ENCODE measurements at places on chromosomes 5 and 9.

DNA sequence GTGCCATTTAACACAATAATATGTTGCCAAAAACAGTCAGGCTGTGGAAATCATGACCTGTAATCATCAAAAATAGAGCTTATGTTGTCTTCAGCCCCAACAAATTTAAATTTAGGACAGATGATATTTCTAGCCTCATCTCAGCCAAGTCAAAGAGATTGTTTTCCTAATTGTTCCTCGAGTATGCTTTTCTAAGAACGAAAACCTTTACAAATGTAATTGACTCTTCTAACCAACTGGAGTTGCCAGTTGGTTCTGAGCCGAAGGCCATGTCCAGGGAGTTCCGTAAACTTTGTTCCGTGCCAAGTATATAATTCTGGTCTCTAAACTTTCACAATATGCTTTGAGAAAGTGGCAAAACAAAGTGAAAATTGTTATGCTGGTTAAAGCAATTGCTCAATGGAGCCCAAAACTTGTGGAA is 160.8 kb downstream of the CEMIP2 start:
- peak; percentile 4 for DNase-seq

- no peak for DNase-seq
Measured at GRCh38 chr5:83844449-83845068, 123.9 kb upstream of the HAPLN1 start.

- DNase-seq, result peak; percentile 44
Measured at GRCh38 chr5:157540707-157541446, 34.7 kb downstream of the ADAM19 start.

DNA sequence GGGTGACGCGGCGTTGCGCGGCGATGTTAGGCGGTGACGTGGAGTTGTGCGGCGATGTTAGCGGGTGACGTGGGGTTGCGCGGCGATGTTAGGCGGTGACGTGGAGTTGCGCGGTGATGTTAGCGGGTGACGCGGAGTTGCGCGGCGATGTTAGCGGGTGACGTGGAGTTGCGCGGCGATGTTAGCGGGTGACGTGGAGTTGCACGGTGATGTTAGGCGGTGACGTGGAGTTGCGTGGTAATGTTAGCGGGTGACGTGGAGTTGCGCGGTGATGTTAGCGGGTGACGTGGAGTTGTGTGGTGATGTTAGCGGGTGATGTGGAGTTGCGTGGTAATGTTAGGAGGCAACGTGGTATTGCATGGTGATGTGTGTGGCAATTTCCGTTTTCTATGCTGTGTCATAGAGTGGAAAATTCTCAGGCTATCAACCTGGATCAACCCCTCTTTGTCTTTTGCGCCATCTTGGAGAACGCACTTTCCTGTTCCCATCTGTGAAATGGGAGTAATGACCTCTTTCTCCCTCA is 76.0 kb downstream of the ANKRD33B start:
- DNase-seq, result no peak

- no peak for DNase-seq
Measured at GRCh38 chr5:76325876-76326491, 77.1 kb upstream of the IQGAP2 start.

DNA sequence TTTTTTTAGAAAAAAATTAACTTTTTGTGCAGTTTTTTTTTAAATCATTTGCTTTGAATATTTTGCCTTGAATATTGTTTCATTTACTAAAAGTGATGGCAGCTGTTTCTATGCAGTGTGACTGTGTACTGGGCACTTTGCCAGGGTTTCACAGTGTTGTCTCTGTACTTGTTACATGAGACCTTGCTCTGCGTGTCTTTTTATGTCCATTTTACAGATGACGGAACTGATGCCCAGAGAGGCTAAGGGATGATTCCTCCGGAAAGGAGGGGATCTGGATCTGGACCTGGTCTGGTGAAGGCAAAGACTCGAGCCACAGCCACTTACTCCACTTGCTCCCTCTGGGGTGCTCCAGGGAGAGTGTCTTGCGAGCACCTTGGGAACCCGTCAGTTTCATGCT is 124.8 kb upstream of the PTCH1 start:
- no peak for DNase-seq

DNA sequence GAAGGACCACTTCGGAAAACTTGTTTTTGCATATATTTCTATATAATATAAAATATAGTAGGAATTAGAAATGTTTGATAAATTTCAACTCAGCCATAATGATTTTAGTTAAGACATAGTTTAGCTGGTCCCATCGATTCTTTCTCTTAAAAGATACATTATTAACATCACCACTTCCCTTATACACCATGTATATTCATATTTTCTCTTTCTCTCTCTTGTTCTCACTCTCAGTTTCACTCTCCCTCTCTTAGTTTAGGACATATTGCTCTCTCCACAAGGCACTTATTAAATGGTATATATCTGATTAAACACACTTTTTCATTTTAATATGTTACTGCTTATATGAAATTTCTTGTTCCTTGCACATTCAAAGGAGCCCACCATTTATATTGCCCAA is 90.1 kb upstream of the RASEF start:
- DNase-seq, result no peak

GRCh38 chr9:126166866-126167265 is 159.8 kb upstream of the MVB12B start:
- DNase-seq, result no peak

- no peak for DNase-seq
Measured at GRCh38 chr9:134216961-134217360, 52.6 kb upstream of the RNU6ATAC start.

GRCh38 chr5:37208883-37209797 is 40.0 kb downstream of the CPLANE1 start:
- DNase-seq, result no peak

DNA sequence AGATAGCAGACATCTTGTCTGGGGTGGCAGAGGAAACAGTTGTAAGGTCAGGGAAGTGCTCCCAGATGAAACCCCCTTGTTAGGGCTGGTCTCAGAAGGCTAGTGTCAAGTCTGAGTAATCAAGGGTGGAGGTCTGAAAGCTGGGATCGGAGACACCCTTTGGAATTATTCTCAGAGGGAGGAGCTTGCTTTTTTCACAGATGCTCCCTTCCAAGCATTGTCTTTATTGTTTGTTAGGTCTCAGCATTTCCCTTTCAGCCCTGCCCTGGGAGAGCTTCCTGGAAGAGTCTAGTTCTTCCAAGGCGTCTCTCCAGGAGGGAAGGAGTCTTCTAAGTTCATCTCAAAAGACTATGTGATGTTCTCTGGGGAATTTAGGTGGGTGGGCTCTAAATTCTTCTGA is 3.2 kb downstream of the TEK start:
- DNase-seq, result no peak

GRCh38 chr9:121958530-121958929 is 134.6 kb downstream of the TTLL11 start:
- no peak for DNase-seq

DNA sequence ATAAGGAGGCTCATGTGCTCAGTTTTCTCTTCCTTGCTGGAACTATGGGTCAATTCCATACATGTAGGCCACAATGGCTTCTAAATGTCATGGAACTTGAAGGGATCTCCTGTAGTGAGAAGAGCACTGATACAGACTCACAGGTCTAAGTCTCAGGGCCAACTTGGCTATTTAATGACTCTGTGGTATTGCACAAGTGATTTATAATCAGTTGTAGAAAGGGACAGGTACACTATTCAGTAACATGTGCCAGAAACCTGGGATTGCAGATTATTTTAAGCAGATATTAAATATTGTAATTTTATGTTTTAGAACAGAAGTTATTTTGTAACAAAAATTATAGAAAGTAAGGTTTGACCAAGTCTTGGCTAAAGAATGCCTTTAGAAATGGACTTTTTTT is 241.5 kb upstream of the PIK3R1 start:
- no peak for DNase-seq

DNA sequence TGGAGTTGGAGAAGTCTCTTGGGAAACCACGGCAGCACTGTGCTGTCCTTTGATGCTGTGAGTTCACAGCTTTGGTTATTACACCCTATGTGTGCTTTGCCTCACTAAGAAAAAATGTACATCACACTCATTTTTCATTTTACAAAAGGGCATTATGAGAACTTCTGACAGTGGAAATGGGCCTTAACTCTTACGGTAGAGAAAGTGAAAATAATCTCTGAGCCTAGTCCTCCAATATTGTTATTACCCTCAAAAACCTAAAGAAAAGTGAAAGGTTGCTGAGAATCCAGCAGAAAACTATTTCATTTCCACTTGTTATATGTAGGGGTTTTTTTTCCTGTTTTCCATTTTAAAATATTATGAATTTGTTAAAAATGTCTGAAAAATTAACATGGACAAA is 8.2 kb upstream of the OR13D1 start:
- DNase-seq, result no peak

DNA sequence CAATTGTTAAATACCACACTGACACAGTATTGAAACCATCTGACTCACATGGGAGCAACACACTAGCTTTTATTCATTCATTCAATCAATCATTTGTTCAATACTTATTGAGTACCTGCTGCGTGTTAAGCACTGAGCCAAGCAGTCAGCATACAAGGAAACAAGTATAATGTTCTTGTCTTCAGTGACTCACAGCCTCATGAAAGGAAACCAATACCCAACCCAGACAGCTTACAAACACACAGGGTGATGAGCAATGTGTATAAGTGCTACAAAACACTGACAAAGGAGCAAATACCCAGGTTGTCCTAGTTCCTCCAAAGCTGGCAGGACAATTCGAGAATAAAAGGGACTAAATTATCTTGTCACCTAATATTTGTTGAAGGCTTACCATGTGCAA is 67.6 kb upstream of the RASEF start:
- DNase-seq, result no peak

DNA sequence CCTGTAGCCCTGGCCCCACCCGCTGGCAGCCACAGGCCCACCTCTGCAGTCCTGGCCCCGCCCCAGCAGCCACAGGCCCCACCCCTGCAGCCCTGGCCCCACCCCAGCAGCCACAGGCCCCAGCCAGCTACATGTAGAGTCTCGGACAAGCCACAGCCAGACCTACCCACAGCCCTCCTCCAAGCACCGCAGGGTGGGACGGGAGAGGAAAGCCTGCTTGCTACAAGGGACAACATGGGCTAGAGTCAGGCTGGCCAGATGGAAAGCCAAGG is 49.5 kb upstream of the SARDH start:
- DNase-seq, result peak; percentile 17

GRCh38 chr5:40306869-40307487 is 372.7 kb upstream of the PTGER4 start:
- no peak for DNase-seq

- no peak for DNase-seq
Measured at GRCh38 chr5:23884405-23885031, 377.1 kb downstream of the PRDM9 start.

DNA sequence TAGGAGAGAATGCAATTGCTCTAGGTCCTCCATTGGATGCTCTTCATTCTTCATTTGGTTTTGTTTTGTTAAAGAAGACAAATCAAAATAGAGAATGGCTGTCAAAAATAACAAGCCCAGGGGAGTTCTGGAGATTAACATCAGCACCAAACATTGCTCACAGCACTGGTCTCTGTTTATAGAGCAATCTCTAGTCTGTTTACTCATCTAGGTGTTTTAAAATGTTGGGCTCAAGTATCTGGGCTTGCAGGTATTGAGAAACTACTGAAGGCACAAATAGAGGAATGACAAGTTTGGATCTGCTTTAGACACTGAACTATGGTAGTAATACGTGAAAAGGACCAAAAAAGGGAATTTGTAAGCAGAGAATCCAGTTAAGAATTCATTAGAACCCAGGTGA is 77.0 kb upstream of the TMC1 start:
- no peak for DNase-seq

GRCh38 chr5:175753536-175754402 is 95.9 kb downstream of the HRH2 start:
- peak; percentile 22 for DNase-seq

GRCh38 chr5:128965011-128965637 is at the start of gene SLC27A6:
Gene SLC27A6 (plus strand): TSS chr5:128965488. CDS start chr5:128966138, 650 bp downstream.
- no peak for DNase-seq

- DNase-seq, result no peak
Measured at GRCh38 chr9:127904561-127905003, 5.2 kb upstream of the ST6GALNAC6 start.

GRCh38 chr9:113992276-113992951 is 85.7 kb downstream of the AMBP start:
- DNase-seq, result peak; percentile 87

DNA sequence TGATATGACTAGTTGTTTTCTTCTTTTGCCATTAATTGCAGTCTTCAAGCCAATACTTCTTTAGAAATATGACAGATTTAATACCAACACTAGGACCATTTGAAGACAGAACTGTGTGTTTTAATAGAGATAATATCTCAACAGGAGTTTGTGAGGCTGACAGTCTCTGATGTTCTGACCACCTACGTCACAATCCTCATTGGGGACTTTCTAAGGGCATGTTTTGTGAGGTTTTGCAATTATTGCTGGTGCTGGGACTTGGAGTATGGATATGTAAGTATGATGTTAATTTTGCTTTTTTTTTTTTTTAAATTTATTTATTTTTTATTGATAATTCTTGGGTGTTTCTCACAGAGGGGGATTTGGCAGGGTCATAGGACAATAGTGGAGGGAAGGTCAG is 147.6 kb downstream of the ALDH1A1 start:
- DNase-seq, result no peak

- no peak for DNase-seq
Measured at GRCh38 chr9:129954868-129955550, 88.0 kb downstream of the FNBP1 start.

DNA sequence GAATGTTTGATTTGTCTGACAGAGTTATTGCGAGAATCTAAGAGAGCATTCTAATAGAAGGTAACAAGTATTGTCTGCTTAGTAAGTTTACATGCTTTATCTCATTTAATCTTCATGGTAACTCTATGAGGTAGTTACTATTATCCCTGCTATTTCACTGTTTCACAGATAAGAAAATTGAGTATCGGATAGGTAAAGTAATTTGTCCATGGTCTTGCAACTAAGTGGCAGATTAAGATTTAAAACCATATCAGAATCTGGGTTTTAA is 118.2 kb downstream of the SNCAIP start:
- DNase-seq, result no peak

DNA sequence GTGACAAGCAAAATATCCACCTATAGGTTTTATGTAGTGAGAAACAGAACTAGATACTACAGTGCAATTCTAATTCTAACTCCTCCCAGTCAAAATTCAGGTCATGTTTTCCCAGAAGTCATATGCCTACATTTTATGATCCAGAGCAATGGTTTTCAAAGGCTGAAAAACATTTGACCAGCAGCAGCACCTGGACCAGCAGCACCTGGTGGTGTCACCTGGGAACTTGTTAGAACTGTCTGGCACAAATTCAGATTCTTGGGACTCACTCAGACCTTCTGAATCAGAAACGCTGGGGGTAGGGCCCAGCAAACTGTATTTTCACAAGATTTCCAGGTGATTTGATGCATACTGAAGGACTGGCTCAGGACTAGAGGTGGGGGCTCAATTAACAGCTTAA is 367.7 kb upstream of the RFX3 start:
- DNase-seq, result peak; percentile 52

GRCh38 chr5:14155075-14155474 is 11.9 kb downstream of the TRIO start:
- DNase-seq, result no peak

GRCh38 chr5:14264605-14265316 is 121.6 kb downstream of the TRIO start:
- peak; percentile 93 for DNase-seq

GRCh38 chr9:116100711-116101121 is 52.9 kb upstream of the PAPPA start:
- DNase-seq, result no peak

All from cerebellar cortex (tissue), 1 donor.